ENCODE measurements at places on chromosomes 7 and 10.

- no peak for DNase-seq
Measured at GRCh38 chr7:53917637-53918036, 624.5 kb upstream of the VSTM2A start.

DNA sequence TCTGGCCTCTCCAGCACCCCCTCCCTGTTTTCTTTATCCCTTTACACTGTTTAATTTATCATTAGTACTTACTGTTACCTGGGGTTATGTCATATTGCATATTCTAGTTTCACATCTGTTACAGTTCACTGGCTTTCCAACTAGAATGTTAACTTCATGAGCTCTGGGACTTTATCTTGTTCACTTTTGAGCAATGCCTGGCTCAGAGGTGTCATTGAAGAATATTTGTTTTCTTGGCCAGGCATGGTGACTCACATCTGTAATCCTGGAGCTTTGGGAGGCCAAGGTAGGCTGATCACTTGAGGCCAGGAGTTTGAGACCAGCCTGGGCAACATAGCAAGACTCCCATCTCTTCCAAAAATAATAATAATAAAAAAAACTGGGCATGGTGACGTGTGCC, 40.7 kb downstream of the LRGUK start:
- no peak for DNase-seq

DNA sequence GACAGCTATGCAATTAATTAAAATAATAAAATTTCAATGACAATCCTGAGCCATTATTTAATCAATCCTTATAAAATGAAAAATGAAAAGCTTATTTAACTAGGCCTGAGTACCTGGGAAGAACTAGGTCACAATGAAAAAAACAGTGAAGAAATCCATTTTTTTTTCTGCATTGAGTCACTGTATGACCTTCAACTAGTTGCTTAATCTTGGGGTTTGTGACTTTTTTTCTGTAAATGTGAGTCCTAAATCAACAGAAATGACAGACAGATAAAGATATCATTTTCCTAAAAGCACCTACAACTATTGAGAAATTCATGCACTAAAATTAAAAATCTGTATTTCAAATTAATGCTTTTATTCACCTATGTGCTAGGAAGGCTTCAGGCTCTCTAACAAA, 96.8 kb downstream of the TMEM26 start:
- no peak for DNase-seq

DNA sequence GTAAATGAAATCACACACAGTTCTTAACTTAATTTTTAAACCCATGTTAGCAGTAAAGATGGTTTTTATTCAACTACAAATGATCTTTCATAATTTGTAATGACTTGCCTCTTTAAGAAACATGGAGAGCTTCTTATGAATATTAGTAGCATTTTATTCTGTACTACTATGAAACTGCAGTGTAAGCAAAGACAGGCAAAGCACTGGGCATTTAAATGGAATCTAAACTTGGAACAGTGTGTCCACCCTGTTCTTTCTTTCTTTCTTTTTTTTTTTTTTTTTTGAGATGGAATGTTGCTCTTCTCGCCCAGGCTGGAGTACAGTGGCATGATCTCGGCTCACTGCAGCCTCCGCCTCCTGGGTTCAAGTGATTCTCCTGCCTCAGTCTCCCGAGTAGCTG, 740.4 kb upstream of the IGFBP3 start:
- no peak for DNase-seq

DNA sequence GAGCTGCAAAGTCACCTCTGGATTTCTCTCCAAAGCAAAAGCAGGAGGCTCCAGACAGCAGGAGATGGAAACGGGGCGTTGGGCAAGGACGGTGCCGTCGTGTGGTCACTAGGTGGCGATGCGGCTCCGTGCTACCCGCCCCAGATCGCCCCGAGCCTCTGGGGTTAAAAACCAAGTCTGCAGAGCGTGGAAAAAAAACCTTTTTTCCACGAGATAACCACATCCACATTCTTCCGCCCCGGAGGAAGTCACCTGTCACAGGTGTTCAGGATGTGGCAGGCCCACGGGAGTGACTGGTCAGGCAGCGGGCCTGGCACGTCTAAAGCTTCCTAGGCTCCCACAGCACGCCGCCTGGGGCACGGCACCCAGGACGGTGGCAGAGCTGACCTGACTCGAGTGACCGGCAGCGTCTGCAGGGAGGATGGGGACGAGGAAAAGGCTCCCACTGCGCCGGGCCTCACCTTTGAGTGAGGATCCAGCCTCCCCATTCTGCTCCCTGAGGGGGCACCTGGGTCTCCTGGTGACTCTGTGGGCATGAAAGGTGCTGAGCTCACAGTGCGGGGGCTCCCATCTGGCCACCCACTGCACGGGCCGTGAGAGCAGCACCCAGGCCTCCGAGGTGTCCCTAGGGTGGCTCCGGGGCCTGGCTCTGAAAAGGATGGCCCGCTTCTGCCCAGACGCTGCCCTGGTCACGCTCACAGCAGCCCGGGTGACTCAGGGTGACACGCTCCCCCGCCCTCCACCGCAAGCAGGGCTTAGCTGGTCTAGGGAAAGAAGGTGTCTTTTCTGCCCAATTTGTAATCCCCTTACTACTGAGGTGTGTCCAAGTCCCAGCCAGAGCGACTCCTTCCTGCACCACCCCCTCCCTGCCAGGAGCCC, 71.3 kb upstream of the TNRC18 start:
- peak; percentile 89 for DNase-seq

DNA sequence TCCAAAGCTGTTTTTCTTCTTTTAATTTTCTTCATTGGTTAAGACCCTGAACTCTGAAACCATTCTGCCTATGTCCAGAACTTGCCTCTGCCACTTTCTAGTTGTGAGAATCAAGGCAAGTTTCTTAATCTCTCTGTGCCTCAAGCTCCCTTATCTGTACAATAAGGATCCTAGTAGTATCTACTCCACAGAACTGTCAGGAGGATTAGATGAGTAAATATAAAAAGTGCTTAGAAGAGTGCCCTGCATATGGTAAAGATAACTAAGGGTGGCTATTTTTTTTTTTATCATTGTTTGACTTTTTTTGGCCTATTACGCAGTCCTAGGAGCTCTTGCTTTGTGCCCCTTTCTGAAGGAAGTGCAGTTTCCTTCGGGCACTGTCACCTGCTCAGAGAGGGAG, 46.4 kb upstream of the RAPGEF5 start:
- DNase-seq = no peak

- no peak for DNase-seq
Measured at GRCh38 chr10:99370993-99371392, 41.8 kb downstream of the CNNM1 start.

- no peak for DNase-seq
Measured at GRCh38 chr7:147796581-147796980, 794.0 kb upstream of the C7orf33 start.

DNA sequence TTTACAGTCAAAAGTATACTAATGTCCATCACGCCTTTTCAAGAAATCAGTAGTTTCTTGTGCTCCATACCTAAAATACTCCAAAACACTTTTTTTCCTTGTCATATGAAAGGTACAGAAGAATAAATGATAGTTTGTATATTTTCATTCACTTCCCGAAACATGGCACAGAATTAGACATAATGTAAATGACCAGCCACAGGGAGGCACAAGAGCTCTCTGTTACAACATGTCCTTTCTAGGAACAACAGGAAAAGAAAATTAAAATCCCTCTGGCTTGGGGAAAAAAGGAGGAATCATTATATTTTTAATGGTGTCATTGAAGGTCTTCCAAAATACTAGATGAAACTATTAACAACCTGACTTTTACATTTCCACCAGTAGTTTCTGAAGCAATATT, 331.2 kb downstream of the ACTR3B start:
- DNase-seq = no peak

GRCh38 chr7:151423936-151424335, 14.1 kb upstream of the WDR86 start:
- no peak for DNase-seq

DNA sequence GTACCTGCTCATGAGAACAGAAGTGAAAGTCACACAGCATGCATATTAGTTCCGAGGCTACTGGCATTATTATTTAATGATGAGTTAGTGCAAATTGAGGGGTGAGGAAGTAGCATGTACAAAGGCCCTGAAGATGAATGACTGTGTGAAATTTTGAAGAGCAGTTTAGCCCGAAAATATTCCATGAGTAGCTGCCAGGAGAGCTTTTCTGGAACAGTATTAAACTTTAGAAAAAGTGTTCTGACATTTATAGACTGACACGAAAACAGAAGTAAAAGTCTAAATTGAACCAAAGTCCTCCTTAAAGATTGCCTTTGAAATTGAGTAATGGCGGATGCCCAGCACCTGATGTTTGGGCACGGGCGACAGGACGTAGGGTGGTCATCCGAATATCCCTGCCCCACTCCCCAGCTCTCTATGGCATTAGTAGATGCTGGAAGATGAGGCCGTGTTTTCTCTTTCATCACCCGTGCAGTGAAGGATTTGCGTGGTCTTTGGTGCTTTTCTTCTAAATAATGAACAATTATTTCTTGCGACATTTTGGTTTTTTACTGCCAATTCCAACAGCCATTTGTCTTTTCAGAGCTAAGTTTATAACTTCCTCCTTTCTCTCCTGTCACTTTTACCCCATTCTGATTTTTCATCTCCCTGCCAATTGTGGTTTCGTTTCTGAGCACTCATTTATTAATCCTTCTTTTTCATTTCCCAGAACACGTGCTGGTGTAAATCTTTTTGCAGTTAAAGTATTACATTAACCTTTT, 192.6 kb downstream of the MGMT start:
- DNase-seq = peak; percentile 26

DNA sequence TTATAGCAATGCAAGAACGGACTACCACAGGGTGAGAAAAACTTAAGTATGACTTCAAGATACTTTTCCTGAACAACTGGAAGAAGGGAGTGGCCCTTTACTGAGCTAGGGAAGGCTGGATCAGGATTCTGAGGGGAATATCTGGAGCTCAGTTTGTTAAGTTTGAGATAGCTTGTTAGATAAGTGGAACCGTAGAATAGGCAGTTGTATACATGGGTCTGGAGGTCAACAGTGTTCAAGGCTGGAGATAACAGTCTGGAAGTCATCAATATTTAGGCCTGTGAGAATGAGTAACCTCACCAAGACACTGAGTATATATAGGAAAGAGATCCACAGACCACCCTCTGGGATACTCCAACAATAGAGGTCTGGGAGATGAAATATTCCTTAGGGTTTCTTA, 7.2 kb downstream of the PLEKHA1 start:
- DNase-seq = no peak

DNA sequence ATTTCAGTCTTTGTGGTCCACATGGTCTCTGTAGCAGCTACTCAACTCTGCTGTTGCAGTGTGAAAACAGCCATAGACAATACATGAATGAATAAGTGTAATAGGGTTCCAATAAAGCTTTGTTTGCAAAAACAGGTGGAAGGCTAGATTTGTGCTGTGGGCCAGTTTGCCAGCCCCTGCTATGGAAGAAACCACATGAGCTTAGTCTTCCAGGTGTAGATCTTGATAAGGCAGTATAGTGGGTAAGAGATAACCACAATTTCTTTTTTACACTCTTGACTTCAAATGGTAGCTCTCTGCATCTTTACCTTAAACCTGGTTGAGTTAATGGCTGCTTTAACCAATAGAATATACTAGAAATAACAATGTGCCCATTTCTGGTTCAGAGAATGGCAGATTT, 135.0 kb upstream of the PALS2 start:
- DNase-seq = no peak

DNA sequence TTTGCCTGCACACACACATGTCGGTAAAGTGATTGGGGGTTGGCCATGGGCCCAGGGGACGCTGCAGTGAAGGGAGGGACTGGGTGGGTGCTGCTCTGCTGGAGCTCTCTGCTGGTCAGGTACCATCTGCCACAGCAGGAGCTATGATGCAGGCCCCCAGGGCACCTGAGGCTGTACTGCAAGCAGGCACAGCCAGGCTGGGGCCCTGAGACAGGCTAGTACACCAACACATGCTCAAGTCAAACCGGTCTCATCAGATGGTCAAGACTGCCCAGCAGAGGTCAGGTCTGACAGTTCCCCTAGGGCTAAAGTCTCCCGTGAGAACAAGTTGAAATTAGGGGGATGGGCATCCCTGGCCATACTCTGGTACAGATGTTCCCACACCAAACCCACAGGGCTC, 118.3 kb upstream of the THSD7A start:
- DNase-seq = no peak

- no peak for DNase-seq
Measured at GRCh38 chr7:121394709-121395140, 1.4 kb downstream of the FAM3C start.

DNA sequence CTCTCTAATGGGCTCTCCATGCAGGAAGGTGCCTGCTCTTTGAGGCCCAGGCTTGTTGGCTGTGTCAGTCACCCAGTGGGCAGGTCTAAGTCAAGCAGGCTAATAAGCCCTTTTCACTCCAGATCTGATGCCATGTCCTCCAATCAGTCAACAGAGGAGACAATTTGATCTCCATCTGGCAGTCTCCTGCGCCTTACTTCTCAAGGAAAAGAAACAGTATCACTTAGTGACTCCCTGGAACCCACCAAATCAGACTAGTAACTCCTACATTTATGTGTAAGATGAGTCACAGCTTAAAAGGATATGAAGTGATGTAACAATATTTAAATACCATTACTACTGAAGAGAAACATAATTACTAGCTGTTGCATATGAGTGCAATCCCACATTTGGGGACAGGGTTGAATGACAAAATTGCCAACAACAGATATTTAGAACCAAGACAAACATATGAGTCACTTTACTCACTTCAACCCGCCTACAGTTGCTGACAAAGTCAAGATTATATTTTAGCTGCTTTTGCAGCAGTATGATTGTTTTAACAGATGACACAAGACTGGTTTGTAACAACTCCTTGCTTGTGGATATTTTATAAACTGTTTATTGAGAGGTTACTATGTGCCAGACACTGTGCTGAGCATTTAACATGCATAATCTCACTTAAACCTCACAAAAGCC, 72.1 kb downstream of the USP6NL start:
- no peak for DNase-seq

- no peak for DNase-seq
Measured at GRCh38 chr10:45811075-45811474, 36.2 kb downstream of the AGAP4 start.

GRCh38 chr10:125699562-125700143, 16.7 kb upstream of the TEX36 start:
- no peak for DNase-seq

- DNase-seq = peak; percentile 55
Measured at GRCh38 chr10:92688927-92689662, 660 bp upstream of the HHEX start.

GRCh38 chr10:95328013-95328412, 37.2 kb upstream of the PDLIM1 start:
- no peak for DNase-seq

- DNase-seq = no peak
Measured at GRCh38 chr10:28374036-28374435, 71.2 kb upstream of the MPP7 start.

DNA sequence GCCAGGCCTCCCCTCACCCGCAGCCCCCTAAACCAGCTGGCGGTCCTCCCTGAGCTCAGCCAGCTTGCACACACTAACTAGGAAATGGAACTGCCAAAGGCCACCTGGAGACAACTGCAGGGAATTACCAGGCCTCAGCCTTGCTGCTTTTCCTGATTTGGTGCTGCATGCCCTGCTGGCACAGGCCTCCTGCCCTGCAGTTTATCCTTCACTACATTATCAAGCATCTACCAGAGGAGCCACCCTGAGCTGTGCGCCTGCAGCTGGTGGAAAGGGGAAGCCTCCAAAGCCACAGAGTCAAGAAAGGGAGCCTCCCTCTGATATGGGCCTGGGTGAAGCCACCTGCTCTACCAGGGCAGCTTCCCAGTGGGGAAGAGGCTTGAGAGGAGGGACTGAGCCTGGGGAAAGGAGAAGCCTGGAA, 139.8 kb downstream of the GRID1 start:
- DNase-seq = peak; percentile 9
